ENCODE measurements at places on chromosomes 1 and 21.

DNA sequence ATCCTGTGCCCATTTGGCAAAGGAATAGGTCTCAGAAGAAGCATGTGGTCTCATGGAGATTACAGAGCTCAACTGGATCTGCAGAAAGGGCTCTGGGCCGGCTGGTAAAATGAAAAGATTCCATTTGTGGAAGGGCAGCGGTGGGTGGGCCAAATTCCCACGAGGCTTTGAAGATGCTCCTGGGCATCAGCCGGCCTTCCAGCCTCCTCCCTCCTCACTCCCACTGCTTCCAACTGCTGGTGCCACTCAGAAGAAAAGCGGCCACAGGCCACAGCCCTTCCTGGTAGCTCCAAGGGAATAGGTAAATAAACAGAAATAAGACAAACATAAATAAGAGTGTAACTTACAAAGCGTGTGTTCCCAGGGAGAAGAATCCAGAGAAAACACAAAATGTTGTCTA, 136.3 kb upstream of the SLC44A3 start:
- DNase-seq: no peak

- DNase-seq: no peak
These were observed 72.3 kb upstream of the PPP2R5A start for GRCh38 chr1:212212906-212213305.

- no peak for DNase-seq
These were observed 2.8 kb downstream of the AIRE start for GRCh38 chr21:44288251-44289110.

DNA sequence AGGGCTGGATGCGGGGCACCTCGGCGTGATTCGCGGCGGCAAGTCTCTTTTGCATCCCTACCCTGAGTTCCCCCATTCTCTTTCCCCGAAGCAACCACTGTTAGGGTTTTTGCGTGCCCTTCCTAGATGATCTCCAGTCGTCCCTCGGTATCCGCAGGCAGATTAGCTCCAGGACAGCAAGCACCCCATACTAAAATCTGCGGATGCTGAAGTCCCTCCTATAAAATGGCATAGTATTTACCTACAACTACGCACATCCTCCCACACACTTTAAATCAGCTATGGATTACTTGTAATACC, 22.8 kb upstream of the CFAP126 start:
- DNase-seq: no peak

GRCh38 chr1:59266927-59267293, 30.0 kb upstream of the FGGY start:
- no peak for DNase-seq

DNA sequence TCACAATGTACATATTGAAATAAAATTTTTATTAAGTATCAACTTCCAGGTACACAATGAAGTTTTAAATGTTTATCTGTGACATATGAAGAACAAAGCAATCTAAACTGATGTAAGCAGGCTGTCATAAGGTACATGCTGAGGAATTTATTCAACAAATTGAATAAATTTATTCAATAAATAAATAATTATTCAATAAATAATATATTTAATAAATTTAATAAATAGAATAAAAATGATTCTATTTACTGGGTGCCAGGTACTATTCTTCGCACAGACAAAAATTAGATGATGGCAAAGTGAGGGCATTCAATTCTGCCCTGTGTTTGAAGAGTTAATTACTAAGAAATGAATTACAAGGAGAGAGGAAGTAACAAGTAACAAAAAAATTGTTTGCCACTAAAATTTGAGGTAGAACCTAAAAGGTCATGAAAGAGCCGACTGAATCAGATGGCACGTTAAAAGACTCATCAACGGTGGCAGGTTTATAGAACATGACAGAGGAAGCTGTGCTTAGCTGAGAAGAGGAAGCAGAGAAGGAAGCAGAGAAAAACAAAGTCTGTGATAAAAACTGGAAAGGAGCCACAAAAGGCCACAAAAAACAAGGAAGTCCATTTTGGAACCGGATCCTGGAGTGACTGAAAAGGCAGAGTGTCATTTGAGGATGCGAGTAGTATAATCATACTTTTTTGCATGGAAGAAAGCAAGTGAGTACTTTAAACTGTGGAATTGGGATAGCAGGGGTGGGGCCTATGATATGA, 2.2 kb upstream of the USP24 start:
- no peak for DNase-seq

Data from HTR-8/SVneo (cell line).